Hindlimb muscle (tissue), 1 donor: ENCODE measurements at places on chromosomes 6 and 20.

DNA sequence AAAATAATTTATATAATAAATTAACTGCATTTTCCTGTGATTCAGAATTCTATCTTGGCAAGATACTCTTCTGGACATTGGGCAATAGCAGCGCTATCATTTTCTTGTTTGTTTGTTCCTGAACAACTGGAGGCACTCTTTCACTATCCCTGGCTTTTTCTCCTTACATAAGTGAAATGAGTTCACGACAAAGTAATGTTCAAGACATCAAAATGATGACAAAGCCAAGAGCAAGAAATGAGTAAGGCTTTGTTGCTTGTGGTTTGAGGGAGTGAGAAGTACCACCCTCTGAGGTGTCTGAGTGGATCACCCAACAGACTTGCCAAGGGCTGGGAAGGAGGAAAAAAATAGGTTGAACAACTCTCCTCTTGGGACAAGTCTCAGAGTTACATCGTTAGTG lies 466.6 kb upstream of the JAG1 start:
- DNase-seq = no peak

DNA sequence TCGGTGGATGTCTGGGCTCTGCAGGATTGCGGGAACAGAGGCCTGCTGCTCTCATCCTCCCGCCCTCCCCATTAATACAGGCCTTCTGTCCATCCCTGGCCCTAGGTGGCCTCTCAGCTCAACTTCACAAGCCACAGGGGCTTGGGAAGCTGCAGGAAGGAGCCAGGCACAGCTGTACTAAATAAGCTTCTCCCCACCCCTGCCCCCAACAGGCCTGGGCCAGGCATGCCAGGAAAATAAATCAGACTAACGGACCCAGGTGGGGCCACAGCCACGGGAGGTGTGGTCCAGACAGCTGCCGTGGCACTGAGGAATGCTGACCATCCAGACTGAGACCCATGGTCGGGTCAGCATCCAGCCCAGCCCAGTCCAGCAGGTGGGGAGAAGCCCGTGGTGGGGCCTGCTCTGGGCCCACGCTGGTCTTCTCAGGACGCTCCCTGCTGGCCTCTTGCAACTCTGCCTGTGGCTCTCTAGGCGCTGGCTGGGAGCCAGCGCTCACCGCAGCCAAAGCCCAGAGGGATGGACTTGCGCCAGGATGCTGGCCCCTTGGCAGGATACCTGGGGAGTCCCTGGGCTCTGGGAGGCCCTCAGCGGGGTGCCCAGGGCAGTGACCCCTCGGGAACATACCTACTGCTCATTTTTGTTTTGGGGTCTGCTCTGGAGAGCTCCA lies 8.6 kb upstream of the YTHDF1 start:
- no peak for DNase-seq

GRCh38 chr6:22132656-22133055 lies 164.2 kb downstream of the PRL start:
- peak; percentile 46 for DNase-seq

DNA sequence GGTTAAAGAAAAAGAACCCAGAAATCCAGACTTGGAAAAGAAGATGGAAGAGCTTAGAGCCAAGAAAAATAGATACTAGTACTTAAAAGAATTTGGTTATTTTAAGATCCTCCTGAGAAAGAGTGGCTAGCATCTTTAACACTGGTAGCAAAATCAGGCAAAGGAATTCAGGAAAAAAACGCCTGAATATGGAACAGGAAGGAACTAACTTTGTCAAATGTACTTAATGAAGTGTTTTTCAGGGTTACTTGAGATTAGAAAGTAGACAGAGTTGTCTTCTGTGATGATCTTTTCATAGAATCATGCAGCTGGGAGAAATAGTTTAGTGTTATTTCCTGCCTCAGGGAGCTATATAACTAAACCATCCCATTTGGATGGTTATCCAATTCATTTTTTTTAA lies 50.8 kb upstream of the SASH1 start:
- no peak for DNase-seq

- no peak for DNase-seq
Measured at GRCh38 chr6:157125531-157125930, 197.8 kb downstream of the TMEM242 start.
